ENCODE measurements at places on chromosomes 1 and 21. TPM values are rescaled to one million over a fixed set of nuclear protein-coding genes. Genes with fewer than 3 reads are reported as not detected.

GRCh38 chr1:225813214-225813964 lies 3.5 kb downstream of the EPHX1 start:
- H3K36me3 ChIP-seq: no peaks in the 10 kb centered on the region
- H3K4me1 ChIP-seq: peaks cover 47% of the 10 kb centered on the region
- peak; percentile 37 for DNase-seq
- H3K27ac ChIP-seq: no peak overlapping the region
- H3K27me3 ChIP-seq: peaks cover 33% of the 10 kb centered on the region

- H3K4me1 ChIP-seq: peaks cover 35% of the 10 kb centered on the region
- no peaks in the 10 kb centered on the region for H3K36me3 ChIP-seq
- H3K4me3 ChIP-seq: no peak within 1 kb of the TSS
- H3K27me3 ChIP-seq: peaks cover 19% of the 10 kb centered on the region
These were observed at the start of gene LEFTY2 for GRCh38 chr1:225941187-225941941. Gene LEFTY2 (minus strand): TSS chr1:225941220. CDS start chr1:225941140, 80 bp downstream.

DNA sequence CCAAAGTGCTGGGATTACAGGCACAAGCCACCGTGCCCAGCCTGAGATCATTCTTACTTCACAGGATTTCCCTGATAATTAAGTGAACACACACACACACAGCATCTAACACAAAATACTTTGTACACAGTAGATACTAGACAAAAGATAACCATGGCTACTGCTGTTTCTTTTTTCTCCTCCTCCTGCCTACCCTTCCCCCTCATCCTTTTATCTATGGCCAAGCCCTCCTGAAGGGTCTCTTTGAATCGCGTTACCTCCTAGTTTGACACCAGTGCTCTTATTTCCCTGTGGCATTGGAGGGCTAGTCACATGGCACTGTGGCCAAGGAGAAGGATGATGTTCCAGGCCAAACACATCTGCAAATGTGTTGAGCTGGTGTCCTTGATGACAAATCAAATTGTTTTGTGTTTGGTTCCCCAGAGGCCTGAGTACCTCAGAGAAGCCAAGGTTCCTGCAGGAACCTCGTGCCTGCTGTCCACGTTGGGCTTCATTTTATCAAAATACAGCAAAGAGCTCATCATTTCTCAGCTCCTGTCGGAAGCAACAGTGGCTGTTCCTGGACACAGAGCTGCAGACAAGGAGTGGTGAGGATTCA lies 20.6 kb downstream of the NDUFS5 start:
- no peak overlapping the region for H3K4me3 ChIP-seq
- peaks cover 16% of the 10 kb centered on the region for H3K4me1 ChIP-seq
- no peaks in the 10 kb centered on the region for H3K36me3 ChIP-seq
- H3K27me3 ChIP-seq: no peaks in the 10 kb centered on the region
- no peak for DNase-seq

Gene FAM163A
- 0.11 TPM for total RNA-seq

Gene GJA8
- total RNA-seq: not detected

Gene AMY1A
- not detected for total RNA-seq

Gene CSF3R
- 0.56 TPM for total RNA-seq

Gene PDZK1IP1
- total RNA-seq: not detected

Gene CR1L
- not detected for total RNA-seq

Data from neural progenitor cell (in vitro differentiated cells).